Right forelimb (tissue), 1 donor: ENCODE measurements at places on chromosomes 13 and 19.

DNA sequence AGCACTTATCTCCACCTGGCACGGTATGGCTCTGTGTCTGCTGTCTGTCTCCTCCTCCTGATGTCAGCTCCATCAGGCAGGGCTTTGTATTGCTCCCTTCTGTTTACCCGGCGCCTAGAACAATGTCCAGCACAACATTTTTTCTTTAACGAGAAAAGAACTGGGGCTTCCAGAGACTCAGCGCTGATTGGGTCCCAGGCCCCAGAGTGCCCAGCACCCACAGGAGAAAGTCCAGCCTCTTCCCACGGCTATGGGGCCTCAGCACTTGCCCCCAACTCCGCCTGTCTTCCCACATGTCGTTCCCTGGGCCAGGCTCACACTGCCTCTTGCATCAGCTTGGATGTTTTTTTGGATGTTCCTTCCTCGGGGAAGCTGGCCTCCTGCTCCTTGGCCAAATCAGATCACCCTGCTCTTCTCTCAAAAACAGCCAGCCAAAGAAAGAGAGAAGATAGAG is 6.9 kb downstream of the MYPOP start:
- DNase-seq, result no peak

DNA sequence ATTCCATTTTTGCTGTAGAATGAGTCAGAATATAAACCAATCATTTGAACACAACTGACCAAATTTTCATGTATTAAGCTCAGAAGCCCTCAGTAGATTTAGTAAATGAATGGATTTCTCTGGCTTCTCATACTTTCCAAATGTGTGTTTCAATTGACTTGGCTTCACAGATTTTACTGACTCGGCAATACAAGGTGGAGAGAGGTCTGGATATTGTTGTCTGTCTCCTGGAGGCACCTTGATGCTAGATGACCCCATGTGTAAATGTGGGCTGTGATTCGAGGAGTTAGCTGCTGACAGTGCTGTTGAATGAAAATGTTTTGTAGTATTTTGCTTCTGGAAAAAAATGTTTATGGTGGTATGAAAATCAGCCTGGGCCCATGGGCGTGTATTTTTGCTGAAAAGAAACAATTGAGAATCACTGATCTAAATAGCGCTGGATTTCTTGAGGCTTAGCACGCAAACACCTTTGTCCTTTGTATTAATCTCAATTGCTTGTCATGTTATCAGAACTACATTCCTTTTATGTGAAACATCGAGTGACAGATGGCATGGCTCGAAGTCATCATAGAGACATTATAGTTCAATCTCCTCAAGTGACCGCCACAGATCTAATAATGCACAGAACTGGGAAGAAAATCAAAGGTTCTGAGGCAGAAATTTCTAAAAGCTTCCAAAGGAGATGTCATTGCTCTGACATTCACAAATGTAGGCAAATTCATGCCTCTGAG is 41.2 kb upstream of the UBAC2 start:
- DNase-seq, result no peak

DNA sequence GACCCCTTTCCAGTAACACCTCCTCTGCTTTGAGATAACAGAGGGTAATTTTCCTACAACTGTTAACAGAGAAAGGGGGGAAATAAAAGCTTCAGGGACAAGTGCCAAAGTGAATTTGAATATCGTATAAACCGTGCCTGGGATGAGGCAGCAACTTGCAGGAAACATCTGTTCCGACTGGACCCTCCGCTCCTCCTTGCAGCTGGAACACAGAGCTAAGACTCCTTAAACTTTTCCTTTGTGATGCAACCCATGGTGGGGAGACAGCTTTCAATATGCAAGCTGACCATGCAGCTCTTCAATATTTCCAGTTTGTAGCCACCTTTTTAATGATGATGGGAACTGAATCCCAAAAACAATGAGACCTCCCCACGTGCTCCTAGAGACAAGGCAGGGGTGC is 432.6 kb downstream of the ZNF536 start:
- DNase-seq, result no peak

DNA sequence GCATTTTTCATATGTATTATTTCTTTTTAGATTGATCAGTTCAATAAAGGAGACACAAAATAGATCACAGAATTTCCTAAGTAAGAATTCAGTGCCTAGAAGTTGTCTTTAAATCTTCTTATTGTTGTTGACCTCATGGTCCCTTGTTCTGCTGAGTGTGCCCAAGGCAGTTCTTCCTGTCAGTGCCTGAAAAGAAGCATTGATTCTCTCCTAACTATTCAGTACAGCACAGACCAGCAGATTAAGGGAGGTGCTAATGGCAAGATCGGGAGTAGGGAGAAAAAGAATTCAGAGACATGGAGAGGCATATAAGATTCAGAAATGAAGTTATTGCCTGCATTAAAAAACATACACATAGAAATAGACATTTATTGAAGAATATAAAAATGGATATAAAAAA is 180.5 kb upstream of the PCDH9 start:
- DNase-seq, result no peak

DNA sequence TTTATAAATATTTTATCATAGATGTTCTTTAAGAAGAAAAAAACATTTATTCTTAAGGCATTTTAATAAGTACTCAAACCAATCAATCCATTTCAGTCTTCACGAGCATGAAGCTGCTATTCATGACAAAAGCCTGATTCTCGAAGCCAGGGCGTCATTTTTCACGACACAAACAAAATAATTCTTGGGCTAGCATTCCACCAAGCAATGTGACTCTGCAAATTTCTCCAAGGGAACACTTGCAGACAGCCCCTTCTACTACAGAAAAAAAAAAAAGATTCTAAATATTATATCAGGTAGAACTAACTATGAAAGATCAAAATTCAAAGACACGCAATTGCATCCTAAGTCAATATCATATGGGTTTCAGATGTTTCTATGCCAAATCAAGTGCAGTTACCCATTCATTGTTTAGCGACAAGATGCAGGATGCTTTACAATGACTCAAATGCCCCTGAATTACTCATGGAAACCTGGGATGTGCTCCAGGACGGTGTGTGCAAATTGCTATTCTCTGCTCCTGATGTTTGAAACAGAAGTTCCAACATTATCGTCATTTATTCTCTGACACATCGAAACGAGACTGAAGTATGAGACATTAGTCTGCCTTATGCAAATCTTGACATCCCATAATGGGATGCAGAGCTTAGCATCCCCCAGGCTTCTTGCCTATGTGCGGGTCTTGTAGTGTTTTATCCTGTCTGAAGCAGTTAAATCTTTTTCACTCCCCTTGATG is 517.7 kb downstream of the MYO16 start:
- no peak for DNase-seq

GRCh38 chr19:41871573-41872383 is 5.3 kb upstream of the CD79A start:
- DNase-seq, result no peak

- DNase-seq, result no peak
Observed at GRCh38 chr13:111482806-111483620, 162.6 kb downstream of the TEX29 start.

- no peak for DNase-seq
Observed at GRCh38 chr19:56848166-56848565, 7.6 kb upstream of the PEG3 start.

DNA sequence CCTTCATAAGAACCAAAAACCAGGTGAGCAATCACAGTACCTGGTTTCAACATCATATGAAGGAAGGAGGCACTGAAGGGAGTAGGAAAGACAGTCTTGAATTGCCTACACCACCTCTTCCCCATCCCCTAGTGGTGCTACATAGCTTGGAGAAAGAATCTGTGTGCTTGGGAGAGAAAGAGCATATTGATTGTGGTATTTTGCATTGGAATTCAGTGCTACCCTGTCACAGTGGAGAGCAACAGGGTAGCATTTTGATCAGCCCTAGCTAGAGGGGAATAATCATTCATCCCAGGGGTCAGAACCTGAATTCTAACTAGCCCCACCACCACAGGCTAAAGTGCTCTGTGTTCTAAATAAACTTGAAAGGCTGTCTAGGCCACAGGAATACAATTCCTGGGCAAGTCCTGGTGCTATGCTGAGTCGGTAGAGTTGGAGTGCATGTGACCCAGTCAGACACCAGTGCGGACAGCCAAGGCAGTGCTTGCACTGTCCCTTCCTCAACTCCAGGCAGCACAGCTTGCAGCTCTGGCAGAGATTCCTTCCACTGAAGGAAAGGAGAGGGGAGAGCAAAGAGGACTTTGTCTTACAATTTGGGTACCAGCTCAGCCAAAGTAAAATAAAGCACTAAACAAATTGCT is 158.7 kb downstream of the VWA8 start:
- no peak for DNase-seq
